ENCODE measurements at places on chromosomes 16 and 17. TPM values are rescaled to one million over a fixed set of nuclear protein-coding genes. Genes with fewer than 3 reads are reported as not detected.

Gene PIMREG
- 16.4 TPM for total RNA-seq

Gene ABCA6
- 0.19 TPM for total RNA-seq

Gene CRYM
- not detected for total RNA-seq

Gene HAS3
- 0.67 TPM for total RNA-seq

Gene C16orf54
- total RNA-seq, result 92.3 TPM

Gene C1QTNF1
- not detected for total RNA-seq

Gene NLGN2
- total RNA-seq, result 0.89 TPM

Gene EVI2A
- 58.9 TPM for total RNA-seq

Gene FMNL1
- 410 TPM for total RNA-seq

- DNase-seq, result no peak
Observed at GRCh38 chr17:61196302-61196704, 203.3 kb upstream of the TBX2 start.

DNA sequence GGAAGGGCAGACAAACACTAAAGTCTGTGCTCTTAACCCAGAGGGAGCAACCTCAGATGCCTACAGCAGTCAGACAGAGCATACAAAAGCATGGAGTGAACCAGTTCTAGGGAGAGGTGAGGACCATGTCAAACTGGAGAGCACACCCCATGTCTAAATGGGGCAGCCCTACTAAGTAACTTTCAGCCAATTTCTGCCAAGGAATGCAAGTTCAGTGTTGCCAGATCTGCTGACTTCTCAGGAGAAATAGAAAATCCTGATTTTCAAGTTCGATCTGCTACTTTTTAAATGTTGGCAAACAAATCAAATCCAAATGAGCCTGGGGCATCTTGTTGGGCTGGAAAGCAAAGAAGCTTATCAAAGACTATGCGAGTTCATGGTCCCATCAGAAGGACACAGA is 17.5 kb upstream of the SCNN1B start:
- no peak for DNase-seq

DNA sequence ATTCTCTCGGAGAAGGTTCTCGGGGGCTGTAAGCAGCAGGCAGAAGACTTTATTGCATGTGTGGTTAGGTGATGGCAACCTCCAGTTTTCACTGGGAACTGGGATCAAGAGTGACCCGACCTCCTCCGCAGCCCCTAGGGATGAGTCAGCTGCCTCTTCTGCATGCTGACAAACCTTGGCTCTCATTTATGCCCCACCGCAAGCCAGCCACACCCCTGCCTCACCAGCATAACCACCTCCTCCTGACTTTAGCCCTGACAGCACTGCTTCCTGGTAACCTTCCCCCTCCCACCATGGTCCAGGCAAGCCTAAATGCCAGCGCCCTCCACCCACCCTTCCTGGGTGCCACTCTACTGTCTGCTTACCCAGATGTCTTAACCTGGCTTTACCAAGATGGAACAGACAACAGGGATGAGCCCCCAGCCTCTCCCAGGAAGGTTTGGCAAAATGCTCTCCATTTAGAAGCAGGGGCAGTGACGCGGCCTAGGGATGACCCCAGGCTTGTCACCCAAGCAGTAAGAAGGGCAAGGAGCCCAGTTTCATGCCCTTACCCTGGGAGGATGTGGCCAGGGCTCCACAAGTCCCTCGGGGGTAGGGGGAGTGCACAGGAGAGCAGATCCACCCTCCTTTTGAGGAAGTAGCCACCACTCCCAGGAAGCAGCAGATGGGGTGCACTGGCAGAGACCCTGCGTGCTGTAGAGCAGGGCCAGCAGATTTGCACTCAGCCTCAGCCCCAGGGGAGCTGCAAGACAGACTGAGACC is 73.5 kb downstream of the GOSR1 start:
- no peak for DNase-seq

- no peak for DNase-seq
Observed at GRCh38 chr17:16378636-16379282, 2.1 kb upstream of the UBB start.

GRCh38 chr16:59887856-59888255 is 1153.7 kb upstream of the GOT2 start:
- DNase-seq, result no peak

GRCh38 chr16:74896389-74897370 is 88.2 kb downstream of the WDR59 start:
- no peak for DNase-seq

GRCh38 chr17:79388556-79389295 is 222.1 kb downstream of the RBFOX3 start:
- DNase-seq, result peak; percentile 11

DNA sequence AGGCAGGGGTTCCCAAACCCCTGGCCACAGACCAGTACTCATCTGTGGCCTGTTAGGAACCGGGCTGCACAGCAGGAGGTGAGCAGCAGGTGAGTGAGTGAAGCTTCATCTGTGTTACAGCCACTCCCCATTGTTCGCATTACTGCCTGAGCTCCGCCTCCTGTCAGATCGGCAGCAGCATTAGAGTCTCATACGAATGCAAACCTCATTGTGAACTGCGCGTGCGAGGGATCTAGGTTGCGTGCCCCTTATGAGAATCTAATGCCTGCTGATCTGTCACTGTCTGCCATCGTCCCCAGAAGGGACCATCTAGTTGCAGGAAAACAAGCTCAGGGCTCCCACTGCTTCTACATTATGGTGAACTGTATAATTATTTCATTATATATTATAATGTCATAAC is 25.1 kb upstream of the RMI2 start:
- DNase-seq, result no peak

GRCh38 chr16:28321700-28322411 is 29.5 kb downstream of the SBK1 start:
- peak; percentile 46 for DNase-seq

DNA sequence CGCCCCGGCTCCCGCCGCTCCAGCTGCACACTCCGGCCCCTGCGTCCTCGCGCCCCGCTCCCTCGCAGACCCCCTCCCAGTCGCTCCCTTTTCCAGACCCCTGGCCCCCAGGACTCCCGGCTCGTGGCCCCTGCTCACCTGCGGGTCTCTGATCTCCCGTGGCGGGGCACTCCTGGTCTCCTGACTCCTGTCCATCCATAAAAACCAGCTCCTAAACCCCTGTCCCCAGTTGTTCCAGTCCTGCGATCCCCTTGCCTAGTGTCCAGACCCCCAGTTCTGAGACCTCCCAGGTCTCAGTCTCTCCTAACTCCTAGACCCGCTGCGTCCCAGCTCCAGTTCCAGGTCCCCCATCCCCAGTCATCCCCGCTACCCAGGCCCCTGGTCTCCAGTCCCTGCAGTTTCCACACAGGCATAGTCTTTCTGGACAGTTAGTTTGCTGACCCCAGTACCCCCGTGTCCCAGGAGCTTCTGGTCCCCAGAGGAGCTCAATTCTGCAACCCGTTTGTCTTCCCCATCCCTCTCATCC is 379 bp downstream of the SNX29 start:
- peak; percentile 13 for DNase-seq

DNA sequence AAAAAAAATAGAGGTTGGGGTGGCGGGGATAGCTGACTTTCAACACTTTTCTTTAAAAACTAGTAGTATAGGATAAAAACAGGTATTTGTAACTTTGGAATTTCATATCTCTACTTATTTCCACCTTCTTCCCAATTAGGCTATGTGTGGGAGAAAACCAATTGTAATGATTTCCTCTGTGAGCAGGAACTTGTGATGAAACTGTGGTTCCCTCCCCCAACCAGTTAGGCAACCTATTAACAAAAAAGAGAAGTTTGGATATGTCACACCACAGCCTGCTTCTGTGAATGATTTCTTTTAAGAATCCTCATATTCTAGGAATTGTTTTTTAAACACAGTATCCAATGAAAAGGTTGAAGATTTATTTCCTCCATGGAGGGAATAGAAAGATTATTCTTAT is 1.9 kb downstream of the IGSF6 start:
- DNase-seq, result no peak

GRCh38 chr17:40158438-40159013 is 18.2 kb downstream of the CASC3 start:
- DNase-seq, result no peak

DNA sequence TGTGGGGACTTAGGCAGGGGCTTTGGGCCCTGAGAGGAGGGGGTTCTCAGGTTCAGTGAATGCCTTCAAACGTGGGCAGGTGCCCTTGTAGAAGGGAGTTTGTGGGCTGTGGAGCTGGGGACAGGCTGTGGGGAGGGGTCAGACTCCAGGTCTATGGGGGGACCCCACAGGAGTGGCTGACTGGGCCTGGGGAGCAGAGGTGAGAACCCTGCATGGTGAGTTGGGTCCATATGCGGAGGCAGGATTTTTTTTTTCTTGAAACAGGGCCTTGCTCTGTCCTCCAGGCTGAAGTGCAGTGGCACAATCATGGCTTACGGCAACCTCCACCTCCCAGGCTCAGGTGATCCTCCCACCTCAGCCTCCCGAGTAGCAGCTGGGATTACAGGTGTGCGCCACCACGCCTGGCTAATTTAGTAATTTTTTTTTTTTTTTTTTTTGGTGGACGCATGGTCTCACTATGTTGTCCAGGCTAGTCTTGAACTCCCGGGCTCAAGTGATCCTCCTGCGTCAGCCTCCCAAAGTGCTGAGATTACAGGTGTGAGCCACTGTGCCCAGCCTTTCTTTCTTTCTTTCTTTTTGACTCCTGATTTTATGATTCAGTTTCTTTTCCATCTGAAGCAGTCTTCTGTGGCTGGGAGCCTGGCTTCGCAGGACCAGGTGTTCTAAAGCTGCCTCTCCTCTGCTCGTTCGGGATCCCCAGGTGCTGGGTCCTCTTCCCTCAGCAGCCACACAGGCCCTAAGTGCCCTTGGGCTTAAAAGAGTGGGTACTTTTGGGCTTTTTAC is 19.0 kb upstream of the ADCY7 start:
- no peak for DNase-seq

GRCh38 chr16:555528-556473 is 4.4 kb upstream of the PRR35 start:
- DNase-seq, result no peak

GRCh38 chr16:23182679-23183542 is at the start of gene SCNN1G:
Gene SCNN1G, plus strand, starts transcription at chr16:23182745. Its CDS starts 3,527 bp downstream, at chr16:23186272.
- no peak for DNase-seq

GRCh38 chr17:78365561-78366108 is 5.8 kb upstream of the SOCS3 start:
- DNase-seq, result no peak

DNA sequence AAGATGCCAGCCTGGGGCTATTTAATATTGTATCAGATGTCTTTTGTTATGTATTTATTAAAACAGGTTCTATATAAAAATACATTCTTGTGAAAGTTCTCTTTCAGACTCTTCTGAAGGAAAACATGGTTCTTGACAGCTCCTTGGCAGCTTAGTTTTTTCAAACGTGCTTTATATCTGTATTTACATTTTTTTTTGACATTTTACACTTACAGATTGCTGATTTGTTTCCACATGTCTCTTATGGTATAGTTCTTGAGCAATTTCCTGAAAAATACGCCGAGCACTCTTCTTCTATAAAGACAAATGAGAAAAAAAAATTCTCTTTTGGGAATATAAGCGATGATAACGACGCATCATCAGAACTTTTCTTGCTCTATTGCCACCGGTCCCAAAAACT is 9.5 kb downstream of the IGSF6 start:
- no peak for DNase-seq

DNA sequence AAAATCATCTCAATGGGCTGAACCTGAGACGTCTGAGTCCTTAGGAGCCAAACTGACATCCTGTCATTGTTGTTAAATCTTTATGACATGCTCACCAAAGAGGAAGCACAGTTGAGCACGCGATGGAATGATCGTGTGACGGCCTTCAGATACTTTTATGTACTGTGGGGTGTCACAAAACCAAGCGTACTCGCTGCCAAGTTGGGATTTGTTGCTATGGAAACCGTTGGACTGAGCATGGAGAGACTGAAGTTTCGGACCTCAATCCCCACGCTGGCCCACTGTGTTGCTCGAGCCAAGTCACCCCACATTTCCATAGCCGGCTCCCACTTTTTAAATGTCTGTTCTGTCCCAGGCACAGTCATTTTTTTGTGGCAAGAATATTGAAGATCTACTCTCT is 222.8 kb upstream of the SDK2 start:
- DNase-seq, result no peak

GRCh38 chr17:77774182-77774581 is 184.3 kb upstream of the TNRC6C start:
- no peak for DNase-seq

DNA sequence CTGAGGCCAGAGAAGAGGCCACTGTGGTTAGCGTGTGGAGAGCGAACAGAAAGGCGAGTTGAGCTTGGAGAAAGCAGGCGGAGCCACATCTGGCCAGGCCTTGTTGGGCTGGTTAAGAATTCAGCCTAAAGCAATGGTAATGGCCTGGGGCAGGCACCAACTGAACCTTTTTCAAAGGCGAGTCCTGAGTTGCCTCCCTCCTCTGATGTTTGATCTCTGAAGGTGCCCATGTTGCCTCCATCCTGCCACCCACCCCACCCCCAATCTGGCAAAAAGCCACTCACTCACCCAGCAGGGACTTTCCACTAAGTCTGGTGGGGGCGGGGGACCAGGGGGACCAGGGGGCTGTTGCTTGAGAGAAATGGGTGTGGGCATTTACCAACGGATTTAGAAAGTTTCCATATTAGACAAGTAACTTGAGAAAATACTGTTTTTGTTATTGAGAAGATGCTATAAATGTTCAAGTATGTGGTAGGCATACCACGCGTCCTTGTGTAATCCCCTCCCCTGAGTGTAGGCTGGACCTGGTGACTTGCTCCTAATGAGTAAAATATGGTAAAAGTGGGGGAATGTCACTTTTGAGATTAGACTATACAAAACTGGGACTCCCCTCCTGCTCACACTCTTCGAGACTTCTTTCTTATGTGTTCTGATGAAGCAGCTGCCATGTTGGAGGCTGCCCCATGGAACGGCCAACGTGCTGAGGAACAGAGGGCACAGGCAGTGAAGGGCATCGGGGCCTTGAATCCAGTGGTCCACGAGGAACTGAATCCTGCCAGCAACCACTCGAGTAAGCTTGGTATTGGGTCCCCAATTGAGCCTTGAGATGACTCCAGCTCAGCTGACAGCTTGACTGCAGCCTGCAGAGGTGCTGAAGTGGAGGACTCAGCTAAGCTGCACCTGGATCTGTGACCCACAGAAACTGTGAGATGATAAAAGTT is 29.9 kb upstream of the TNS4 start:
- DNase-seq, result peak; percentile 59

- no peak for DNase-seq
Observed at GRCh38 chr17:3885970-3886369, 6.9 kb downstream of the CAMKK1 start.

DNA sequence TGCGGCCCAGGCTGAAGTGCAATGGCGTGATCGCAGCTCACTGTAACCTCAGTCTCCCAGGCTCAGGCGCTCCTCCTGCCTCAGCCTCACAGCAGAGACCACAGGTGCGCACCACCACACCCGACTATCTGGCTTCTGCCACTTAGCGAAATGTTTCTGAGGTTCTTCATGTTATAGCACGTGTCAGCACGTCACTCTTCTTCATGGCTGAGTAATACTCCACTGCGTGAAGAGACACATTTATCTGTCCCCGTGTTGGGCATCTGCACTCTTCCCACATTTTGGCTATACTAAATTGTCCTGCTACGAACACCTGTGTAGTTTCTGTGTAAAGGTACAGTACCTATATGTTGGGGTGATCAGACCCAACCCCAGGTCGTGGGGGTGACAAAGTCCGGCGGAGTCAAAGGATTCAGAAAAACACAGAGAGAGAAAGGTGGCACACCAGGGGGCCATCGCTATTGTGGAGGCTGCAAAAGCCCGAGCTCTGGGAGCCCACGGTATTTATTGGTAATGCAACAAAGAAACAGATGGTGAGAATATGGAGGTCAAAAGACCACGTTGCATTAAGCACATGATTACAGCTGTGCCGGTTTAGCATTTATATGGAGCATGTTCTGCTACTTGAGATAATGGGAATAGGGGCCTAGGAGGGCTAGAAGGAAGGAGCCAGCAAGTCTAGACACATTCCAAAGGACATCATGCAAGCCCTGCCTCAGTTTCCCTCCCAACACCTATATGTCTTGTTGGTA is 851 bp upstream of the DPEP1 start:
- DNase-seq, result no peak

- no peak for DNase-seq
Observed at GRCh38 chr16:67694611-67695010, 24.5 kb downstream of the GFOD2 start.
